ENCODE measurements at places on chromosomes 5 and 9.

GRCh38 chr9:16784002-16784401 is 86.5 kb downstream of the BNC2 start:
- DNase-seq = no peak

GRCh38 chr9:130536701-130537107 is 42.7 kb upstream of the FUBP3 start:
- DNase-seq = no peak

- DNase-seq = no peak
Observed at GRCh38 chr9:87869082-87869481, 13.6 kb upstream of the SPATA31E1 start.

GRCh38 chr5:152379331-152379730 is 25.7 kb downstream of the NMUR2 start:
- DNase-seq = no peak

- DNase-seq = no peak
Observed at GRCh38 chr5:111495159-111495558, 17.2 kb downstream of the STARD4 start.

DNA sequence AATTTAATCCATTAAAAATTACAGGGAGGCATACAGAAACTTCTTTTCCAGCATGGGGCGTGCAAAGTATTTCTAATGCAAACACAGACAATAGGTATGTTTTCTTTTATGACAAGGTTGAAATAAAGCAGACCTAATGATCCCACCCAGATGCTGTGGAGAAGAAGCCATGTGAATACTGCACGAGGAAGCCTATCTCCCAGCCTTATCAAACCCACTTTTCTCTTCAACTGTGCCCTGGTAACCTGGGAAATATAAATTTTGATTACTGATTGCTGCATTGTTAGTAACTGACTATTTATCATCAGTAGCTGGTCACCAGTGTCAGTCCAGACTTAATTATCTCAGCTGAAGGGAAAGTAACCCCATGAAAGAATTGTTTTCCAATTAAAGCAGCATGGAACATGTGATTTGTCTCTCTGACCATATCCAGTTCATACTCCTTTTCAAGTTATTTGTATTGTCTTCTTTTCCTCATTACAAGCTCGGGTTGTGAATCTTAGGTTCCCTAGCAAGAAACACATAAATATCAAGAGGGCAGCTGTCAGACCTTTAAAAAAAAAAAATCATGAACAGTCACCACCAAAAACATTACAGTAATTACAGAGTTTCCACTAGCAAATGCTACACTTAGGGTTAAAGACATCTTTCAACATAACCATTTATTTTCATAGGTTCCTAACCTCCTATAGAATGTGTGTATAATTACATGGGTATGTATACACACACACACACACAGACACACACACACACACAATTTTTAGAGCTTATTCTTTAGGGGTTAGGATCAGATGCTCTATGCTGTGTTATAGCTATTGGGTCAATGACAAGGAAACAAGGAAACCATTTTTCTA is 50.3 kb downstream of the SEMA6A start:
- DNase-seq = no peak

DNA sequence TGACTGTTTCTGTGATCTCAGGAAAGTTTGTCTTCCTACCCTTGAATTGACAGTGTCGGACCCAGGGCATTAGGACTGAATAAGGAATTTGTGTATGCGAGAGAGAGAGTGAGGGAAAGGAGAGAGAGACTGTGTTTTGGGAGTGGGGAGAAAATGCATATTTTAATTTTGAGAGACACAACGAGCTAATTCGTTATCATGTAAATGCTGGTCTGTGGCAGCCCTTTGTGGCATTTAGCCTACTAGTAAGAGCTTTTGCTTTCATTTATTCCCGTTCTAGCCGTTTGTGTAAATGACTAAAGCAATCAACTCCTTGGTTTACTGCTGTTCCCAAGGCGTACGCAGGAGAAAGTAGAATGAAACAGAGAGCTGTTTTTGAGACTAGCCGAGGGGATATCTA is 79.8 kb upstream of the MAMDC2 start:
- no peak for DNase-seq

GRCh38 chr9:4680173-4680525 is 780 bp downstream of the CDC37L1 start:
- DNase-seq = no peak

DNA sequence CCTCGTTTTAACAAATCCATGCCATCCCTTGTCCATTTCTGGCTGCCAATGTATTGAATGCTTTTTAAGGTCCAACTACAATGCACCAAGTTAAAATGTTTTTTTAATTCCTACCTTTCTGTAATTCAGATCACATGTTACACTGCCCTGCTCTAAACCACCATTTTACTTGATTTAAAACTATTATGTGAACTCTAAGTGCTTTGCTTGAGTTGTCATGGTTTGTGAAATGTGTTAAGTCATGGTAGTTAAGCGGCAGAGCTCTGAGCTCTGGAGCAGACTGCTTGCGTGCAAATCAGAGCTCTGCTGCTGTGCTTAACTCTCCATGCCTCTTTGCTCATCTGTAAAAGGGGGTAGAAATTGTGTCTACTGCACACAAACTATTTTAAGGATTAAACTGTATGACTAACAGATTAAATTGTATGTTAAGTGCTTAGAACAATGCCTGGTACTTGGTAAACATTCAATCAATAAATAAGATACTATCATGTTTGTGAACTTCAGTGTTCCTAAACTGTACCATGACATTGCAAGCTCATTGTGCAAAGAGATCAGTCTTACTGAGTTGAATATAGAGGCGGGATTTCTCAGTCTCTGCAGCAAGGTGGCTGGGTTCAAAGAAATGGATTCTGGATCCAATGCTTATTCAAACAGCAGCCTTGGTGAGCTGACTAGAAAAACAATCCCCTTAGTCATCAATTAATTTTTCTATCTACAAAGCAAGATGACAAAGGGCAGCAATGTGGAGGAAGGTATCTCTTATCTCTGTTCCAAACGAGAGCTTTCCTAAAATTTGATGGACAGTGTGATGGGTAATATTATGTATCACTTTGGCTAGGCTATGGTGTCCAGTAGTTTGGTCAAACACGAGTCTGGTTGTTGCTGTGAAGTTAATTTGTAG is 16.1 kb upstream of the CMBL start:
- no peak for DNase-seq

- DNase-seq = no peak
Observed at GRCh38 chr5:125372694-125373631, 626.5 kb upstream of the ZNF608 start.

- no peak for DNase-seq
Observed at GRCh38 chr5:56922922-56923321, 13.5 kb downstream of the SETD9 start.

GRCh38 chr9:95005278-95006143 is 279.0 kb downstream of the AOPEP start:
- no peak for DNase-seq

- DNase-seq = no peak
Observed at GRCh38 chr5:154743812-154744211, 11.4 kb upstream of the LARP1 start.

DNA sequence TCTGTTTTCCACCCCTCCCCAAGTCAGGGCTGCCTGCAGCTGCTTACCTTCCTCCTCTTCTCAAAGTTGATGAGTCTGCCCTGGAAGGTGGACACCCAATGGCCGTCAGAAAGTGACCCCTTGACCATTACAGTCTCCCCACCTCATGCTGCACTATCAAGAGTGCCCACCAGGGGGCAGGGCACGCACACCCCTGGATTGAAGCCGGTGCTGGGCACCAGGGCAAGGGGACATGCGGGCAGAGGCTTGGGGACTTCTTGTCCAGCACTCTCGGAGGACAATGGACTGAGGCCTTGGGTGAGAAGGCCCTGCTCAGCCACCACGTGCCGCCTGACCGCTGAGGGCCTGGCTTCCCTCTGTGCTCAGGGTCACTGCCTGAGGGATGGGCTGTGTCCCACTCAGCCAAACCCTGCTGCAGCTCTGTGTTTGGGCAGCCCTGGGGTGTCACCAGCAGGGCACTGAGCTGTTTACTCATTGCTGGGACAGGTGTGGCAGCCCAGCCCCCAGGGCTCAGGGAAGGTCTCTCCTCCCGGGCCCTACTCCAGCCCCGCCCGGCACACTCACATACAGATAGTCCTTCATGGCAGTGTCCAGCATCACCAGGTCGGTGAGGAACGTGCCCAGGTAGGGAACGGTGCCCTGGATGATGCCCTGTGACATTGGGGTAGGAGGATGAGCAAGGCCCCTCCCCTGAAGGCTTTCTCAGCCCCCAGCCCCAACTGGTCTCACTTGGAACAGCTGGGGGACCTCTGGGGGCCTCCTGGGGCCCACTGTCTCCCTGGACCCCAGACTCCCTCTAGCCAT is 17.7 kb downstream of the RALGDS start:
- DNase-seq = peak; percentile 31

GRCh38 chr5:62168506-62169281 is 137.3 kb upstream of the KIF2A start:
- no peak for DNase-seq

- DNase-seq = no peak
Observed at GRCh38 chr9:7533376-7534090, 266.0 kb downstream of the DMAC1 start.

- peak; percentile 16 for DNase-seq
Observed at GRCh38 chr5:41748631-41749030, 121.6 kb downstream of the OXCT1 start.

- no peak for DNase-seq
Observed at GRCh38 chr9:98108531-98109031, 10.4 kb downstream of the TRIM14 start.

GRCh38 chr5:139655727-139656271 is 7.7 kb downstream of the CXXC5 start:
- DNase-seq = no peak

GRCh38 chr9:89853931-89854330 is 249.1 kb downstream of the GADD45G start:
- DNase-seq = no peak

GRCh38 chr9:21060919-21061561 is 16.7 kb downstream of the IFNB1 start:
- DNase-seq = no peak

DNA sequence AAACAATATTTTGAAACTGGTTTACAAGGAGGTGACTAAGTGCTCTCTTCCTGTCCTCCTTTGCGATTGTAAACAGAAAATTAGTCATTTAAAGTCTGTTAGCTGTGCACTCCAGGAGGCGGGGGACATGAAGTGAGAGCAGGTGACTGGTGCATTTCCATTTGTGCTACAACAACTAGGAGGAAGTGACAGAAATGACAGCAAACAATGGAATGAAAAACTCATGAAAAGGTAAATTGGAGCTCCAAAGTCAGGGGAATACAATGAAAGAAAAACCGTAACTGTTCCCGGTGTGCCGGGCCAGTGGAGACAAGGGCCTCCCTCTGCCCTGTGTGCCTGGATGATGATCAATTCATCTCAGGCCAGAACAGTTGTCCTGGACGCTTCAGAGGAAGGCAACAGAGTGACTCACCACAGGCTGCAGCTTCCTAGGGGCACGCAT is 439.9 kb downstream of the GADD45G start:
- peak; percentile 3 for DNase-seq

DNA sequence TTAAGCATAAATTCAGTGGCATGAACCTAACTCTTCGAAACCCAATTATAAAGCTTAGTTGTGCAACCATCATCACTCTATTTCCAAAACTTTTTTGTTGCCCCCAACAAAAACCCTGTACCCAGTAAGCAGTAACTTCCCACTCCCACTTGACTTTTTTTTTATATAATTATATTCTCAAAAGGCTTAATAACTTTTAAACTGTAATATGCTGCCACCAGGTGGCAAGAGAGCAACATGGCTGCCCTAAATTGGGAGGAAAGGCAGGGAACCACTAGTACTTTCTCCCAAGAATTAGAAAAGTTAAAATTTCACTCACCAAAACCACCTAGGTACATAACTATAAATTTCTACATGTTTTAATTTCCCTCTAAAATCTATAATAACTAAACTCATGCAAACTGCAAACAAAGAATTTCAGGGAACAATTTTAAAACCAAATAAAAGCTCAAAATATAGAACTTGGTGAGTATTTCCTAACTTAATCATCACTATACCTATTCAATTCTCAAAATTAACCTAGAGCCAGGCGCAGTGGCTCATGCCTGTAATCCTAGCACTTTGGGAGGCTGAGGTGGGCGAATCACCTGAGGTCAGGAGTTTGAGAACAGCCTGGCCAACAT is 50.2 kb upstream of the RNF38 start:
- DNase-seq = no peak

- no peak for DNase-seq
Observed at GRCh38 chr9:126875756-126876510, 15.5 kb downstream of the ZBTB34 start.

GRCh38 chr9:129185991-129186390 is 7.9 kb upstream of the IER5L start:
- DNase-seq = no peak

GRCh38 chr9:74775396-74775795 is 112.3 kb downstream of the TRPM6 start:
- no peak for DNase-seq

DNA sequence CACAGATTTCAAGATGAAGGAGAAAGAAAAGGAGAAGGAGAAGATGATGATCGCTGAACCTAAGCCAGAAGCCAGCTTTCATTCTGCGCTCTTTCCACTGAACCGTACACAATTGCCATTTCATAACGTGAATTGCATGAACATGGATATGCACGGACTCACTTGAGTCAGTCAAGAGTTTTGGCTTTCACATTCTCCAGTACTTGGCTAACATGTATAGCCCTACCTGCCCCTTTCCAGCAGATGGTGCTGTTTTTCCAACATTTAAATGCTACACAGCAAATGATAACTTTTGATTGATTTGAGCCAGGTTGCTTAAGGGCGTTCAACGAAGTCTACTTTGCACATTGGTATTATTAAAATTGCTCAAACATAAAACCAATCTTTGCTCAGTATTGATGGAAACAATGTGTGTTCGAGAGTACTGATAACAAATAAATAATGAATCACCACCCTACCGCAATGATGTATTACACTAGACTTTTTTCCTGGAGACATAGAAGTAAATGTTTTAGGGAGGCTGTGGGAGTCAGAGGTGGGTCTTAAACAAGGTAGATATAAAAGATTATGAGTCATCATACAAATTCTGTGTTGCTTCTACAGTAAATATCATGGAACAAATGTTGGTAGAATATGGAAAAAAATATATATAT is 196.4 kb downstream of the TRPM3 start:
- DNase-seq = no peak

- no peak for DNase-seq
Observed at GRCh38 chr9:312596-313320, 98.1 kb downstream of the DOCK8 start.

- peak; percentile 52 for DNase-seq
Observed at GRCh38 chr5:132102101-132102701, 28.6 kb downstream of the CSF2 start.

DNA sequence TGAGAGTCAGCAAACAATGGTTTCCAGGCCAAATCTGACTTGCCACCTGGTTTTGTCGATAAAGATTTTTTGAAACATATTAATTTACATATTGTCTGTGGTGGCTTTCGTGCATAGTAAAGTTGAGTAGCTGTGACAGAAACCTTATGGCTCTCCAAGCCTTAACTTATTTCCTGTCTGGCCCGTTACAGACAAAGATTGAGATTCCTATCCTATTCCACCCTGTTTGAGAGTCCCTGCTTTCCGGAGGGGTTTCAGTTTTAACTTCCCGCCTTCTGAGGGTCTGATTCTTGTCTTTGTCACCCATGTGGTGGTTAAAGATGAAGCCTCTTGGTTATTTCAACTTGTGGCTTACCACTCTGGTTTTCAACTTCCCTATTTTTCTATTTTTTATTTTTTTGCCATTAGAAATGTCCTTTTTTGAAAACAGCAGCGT is 11.4 kb downstream of the OTULIN start:
- DNase-seq = no peak

GRCh38 chr5:107149243-107150005 is 521.3 kb downstream of the EFNA5 start:
- no peak for DNase-seq

GRCh38 chr5:126482591-126482990 is 59.4 kb downstream of the GRAMD2B start:
- DNase-seq = no peak

Measured in stimulated activated CD4-positive, alpha-beta T cell treated with anti-CD3 and anti-CD28 coated beads, Interleukin-12 subunit alpha, Interleukin-12 subunit beta, amount 100 ng/mL, for 48 hours (primary cell).